Aorta (tissue), 5 donors: ENCODE measurements at places on chromosomes 5 and 9. TPM values are rescaled to one million over a fixed set of nuclear protein-coding genes. Genes with fewer than 3 reads are reported as not detected.

DNA sequence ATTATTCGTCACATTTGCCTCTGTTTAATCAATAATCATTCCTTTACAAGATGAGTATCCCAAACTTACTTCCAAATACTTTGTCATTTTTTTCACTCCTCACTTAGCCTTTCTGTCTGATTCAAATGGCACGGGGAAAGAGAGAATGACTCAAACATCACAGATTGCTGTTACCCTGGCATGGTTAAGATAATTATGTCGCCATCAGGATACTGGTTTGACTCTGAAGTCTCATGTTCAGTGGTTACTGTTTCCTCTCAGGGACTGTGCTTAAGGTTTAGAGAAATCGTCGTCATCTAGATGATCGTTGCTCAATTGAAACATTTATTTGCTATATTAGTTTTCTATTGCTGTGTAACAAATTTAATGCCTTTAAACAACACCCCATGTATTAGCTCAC lies 45.2 kb upstream of the RAD23B start:
- H3K27me3 ChIP-seq, result no peaks in the 10 kb centered on the region
- no peak for DNase-seq
- no peaks in the 10 kb centered on the region for H3K36me3 ChIP-seq
- no peak overlapping the region for H3K4me3 ChIP-seq

- no peak for DNase-seq
- no peak overlapping the region for H3K4me3 ChIP-seq
- H3K4me1 ChIP-seq, result peaks cover 9% of the 10 kb centered on the region
- H3K27ac ChIP-seq, result no peak overlapping the region
- no peaks in the 10 kb centered on the region for H3K27me3 ChIP-seq
- H3K36me3 ChIP-seq, result no peaks in the 10 kb centered on the region
Observed at GRCh38 chr9:81665322-81665871, 23.9 kb downstream of the TLE1 start.

The SOHLH1 gene
- total RNA-seq, result not detected

- H3K4me1 ChIP-seq, result no peaks in the 10 kb centered on the region
- no peaks in the 10 kb centered on the region for H3K36me3 ChIP-seq
- no peak overlapping the region for H3K27ac ChIP-seq
- no peak overlapping the region for H3K4me3 ChIP-seq
- H3K27me3 ChIP-seq, result no peaks in the 10 kb centered on the region
- peak; percentile 41 for DNase-seq
Observed at GRCh38 chr5:1012900-1013237, 4.3 kb downstream of the NKD2 start.

DNA sequence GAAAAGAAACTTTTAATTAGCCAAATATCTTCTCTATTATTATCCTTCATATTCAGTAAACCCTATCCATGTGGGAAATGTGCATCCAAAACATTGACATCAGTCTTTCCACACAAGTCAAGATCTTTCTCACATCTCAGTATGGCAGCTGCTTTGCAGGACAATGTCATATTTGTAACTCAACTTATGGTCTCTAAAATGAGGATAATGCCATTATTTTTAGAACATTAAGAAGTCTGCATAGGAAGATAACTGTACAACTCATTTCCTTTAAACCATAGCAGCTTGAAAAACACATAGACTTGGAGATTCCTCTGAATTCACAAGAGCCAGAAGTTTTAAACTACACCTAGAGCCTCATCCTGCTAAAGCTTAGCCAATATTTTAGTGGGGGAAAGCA lies 43.7 kb downstream of the MCTP1 start:
- H3K4me1 ChIP-seq, result no peaks in the 10 kb centered on the region
- H3K4me3 ChIP-seq, result no peak overlapping the region
- no peaks in the 10 kb centered on the region for H3K27me3 ChIP-seq
- H3K36me3 ChIP-seq, result no peaks in the 10 kb centered on the region

The NMUR2 gene
- total RNA-seq, result not detected

DNA sequence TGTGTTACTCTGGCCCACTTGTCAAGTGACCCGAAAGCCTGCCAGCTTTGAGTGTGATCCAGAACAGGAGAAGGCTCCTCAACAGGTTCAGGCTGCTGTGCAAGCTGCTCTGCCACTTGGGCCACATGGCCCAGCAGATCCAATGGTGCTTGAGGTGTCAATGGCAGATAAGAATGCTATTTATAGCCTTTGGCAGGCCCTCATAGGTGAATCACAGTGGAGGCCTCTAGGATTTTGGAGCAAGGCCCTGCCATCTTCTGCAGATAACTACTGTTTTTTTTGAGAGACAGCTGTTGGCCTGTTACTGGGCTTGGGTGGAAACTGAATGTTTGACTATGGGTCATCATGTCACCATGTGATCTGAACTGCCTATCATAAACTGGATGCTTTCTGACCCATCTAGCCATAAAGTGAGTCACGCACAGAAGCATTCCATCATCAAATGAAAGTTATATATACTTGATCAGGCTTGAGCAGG lies 180.8 kb downstream of the CARTPT start:
- H3K27me3 ChIP-seq, result no peaks in the 10 kb centered on the region
- no peaks in the 10 kb centered on the region for H3K4me1 ChIP-seq
- H3K27ac ChIP-seq, result no peak overlapping the region
- no peaks in the 10 kb centered on the region for H3K36me3 ChIP-seq
- no peak for DNase-seq

The NR5A1 gene
- total RNA-seq, result not detected

The GRIN3A gene
- 0.33 TPM for total RNA-seq

GRCh38 chr5:166031926-166032325 lies 2259.5 kb upstream of the WWC1 start:
- H3K36me3 ChIP-seq, result no peaks in the 10 kb centered on the region
- H3K4me3 ChIP-seq, result no peak overlapping the region
- no peaks in the 10 kb centered on the region for H3K4me1 ChIP-seq
- no peaks in the 10 kb centered on the region for H3K27me3 ChIP-seq
- no peak for DNase-seq
- H3K27ac ChIP-seq, result no peak overlapping the region

The ARSI gene
- total RNA-seq, result 2.7 TPM

The DMRT3 gene
- total RNA-seq, result 0.26 TPM

GRCh38 chr9:113246928-113247327 lies 25.6 kb downstream of the SLC31A1 start:
- H3K4me3 ChIP-seq, result no peak overlapping the region
- no peaks in the 10 kb centered on the region for H3K27me3 ChIP-seq

DNA sequence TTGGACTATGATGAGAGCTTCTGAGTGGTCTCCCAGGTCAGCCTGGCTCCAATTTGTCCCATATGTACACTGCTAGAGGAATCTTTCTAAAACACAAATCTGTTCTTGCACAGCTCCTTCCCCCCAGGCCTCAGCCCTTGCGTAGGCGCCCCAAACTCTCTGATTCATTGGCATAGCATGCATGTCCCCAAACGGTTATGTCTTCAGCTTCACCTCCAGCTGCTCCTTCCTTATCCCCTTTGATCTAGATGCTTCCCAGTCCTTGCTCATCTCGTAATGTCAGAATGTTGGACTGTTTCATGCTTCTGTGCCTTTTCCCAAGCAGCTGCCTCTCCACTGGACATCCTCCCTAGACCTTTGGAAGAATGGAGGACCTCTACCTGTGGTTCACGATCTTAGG lies 60.1 kb upstream of the BASP1 start:
- H3K27me3 ChIP-seq, result no peaks in the 10 kb centered on the region
- no peaks in the 10 kb centered on the region for H3K4me1 ChIP-seq
- no peak overlapping the region for H3K27ac ChIP-seq
- no peak for DNase-seq

DNA sequence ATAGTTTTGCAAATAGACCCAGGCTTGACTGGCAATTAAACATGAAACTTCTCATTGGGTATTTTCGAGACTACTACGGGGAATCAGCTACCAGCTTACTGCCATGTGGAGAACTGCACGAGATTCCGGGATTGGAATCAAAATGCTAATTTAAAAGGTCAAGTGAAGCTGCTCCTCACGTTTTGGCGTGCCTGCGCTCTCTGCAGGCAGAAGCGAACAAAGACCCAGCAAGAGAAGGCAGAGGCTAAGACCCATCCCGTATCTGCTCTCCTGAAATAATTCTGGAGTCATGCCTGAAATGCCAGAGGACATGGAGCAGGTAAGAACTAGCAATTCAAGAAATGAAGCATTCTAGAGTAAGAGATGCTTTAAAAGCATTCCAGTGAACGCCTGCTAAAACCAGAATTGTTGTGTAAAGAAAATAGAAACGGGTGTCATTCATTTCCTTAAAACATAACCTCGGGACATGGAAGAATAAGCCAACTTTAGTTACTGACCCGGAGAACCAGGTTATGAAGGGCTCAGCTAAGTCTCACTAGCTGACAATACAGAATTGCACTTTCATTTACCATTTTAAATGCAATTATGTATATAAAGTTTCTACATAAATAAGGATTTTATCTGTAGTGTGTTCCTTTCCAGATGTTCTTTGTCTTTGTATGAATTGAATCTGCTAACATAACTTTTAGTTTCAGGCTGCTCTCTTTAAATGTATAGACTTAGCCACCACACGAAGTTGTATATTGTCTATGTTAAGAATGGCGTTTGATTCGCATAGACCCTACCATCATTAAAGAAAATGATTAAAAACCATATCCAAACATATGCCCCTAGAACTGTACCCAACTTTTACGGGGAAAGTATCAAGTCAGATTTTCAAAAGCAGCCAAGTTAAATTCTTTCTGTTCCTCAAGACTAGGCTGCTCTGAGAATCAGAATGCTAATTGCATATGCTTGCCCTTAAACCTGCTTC lies 2.0 kb upstream of the MAT2B start:
- no peaks in the 10 kb centered on the region for H3K4me1 ChIP-seq
- no peaks in the 10 kb centered on the region for H3K27me3 ChIP-seq
- no peaks in the 10 kb centered on the region for H3K36me3 ChIP-seq

GRCh38 chr5:50697739-50698138 lies 31.3 kb downstream of the PARP8 start:
- no peak overlapping the region for H3K27ac ChIP-seq
- H3K4me3 ChIP-seq, result no peak overlapping the region
- no peaks in the 10 kb centered on the region for H3K4me1 ChIP-seq

DNA sequence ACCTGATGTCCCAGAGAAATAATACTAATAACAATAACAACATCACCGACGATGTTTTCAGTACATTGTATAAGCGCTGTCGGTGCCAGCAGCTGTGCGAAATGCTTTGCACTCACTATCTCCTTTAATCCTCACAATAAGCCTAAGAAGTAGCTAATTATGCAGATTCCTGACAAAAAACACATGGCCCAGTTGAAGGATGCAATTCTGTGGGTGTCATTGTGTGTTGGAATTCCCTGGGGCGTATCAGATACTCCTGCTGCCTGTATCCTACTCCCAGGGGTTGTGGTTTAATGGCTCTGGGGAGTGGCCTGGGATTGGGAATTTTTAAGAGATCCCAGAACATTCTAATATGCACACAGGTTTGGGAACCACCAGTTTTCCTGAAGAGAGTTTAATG lies 154.0 kb downstream of the RGS3 start:
- H3K4me1 ChIP-seq, result no peaks in the 10 kb centered on the region
- no peaks in the 10 kb centered on the region for H3K27me3 ChIP-seq
- no peaks in the 10 kb centered on the region for H3K36me3 ChIP-seq
- DNase-seq, result no peak

DNA sequence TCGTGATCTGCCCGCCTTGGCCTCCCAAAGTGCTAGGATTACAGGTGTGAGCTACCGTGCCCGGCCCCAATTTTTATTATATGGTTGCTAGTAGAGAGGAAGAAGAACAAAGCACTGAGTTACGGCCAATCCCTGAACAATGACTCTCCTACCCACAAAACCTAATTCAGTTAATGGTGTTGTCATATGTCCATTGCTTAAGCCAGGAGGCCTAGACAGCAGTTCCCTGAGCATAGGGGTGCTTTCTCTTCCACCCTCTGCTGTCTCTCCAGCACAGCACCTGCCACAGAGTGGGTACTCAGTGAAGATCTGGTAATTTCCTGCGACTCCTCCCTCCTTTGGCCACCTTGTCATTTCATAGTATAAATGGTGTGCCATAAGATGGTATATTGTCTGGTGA lies 21.4 kb upstream of the LTC4S start:
- DNase-seq, result no peak
- no peak overlapping the region for H3K4me3 ChIP-seq
- H3K4me1 ChIP-seq, result no peaks in the 10 kb centered on the region
- H3K27ac ChIP-seq, result no peak overlapping the region
- no peaks in the 10 kb centered on the region for H3K27me3 ChIP-seq

- H3K4me3 ChIP-seq, result no peak overlapping the region
- no peaks in the 10 kb centered on the region for H3K27me3 ChIP-seq
- peaks cover 7% of the 10 kb centered on the region for H3K36me3 ChIP-seq
- H3K27ac ChIP-seq, result no peak overlapping the region
- DNase-seq, result no peak
Observed at GRCh38 chr5:149348518-149348917, 3.2 kb downstream of the GRPEL2 start.

The FOXD4 gene
- 0.27 TPM for total RNA-seq

DNA sequence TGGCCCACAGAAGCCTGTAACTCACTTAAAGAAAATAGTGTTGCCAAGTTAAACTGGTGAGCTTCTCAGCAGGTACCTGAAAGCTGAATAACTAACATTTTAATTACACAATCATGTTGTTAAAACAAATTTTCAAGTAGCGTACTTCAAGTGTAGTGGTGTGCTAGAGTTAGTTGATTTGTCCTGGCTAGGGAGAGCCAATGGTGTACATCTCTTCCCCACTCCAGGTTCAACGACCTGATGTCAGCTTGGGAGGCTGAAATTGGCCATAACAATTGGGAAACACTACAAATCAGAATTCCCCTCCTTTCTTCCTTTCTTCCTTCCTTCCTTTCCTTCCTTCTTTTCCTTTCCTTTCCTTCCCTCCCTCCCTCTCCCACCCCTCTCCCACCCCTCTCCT lies 295.3 kb upstream of the SLC24A2 start:
- no peaks in the 10 kb centered on the region for H3K27me3 ChIP-seq
- H3K36me3 ChIP-seq, result no peaks in the 10 kb centered on the region
- H3K4me3 ChIP-seq, result no peak overlapping the region
- DNase-seq, result no peak

GRCh38 chr5:111782216-111782615 lies 25.2 kb upstream of the NREP start:
- H3K4me3 ChIP-seq, result no peak overlapping the region
- DNase-seq, result no peak
- H3K27me3 ChIP-seq, result no peaks in the 10 kb centered on the region
- H3K27ac ChIP-seq, result no peak overlapping the region
- no peaks in the 10 kb centered on the region for H3K4me1 ChIP-seq
- H3K36me3 ChIP-seq, result no peaks in the 10 kb centered on the region

The MLANA gene
- total RNA-seq, result not detected

- no peak for DNase-seq
- no peaks in the 10 kb centered on the region for H3K4me1 ChIP-seq
- no peaks in the 10 kb centered on the region for H3K36me3 ChIP-seq
Observed at GRCh38 chr5:64952951-64953673, 184.4 kb downstream of the CWC27 start.

The SPINK13 gene
- total RNA-seq, result not detected
